ENCODE measurements at places on chromosomes 7 and 10. TPM values are rescaled to one million over a fixed set of nuclear protein-coding genes. Genes with fewer than 3 reads are reported as not detected.
A peak's percentile ranks its signal among the peaks of the same experiment; 100 is the strongest.

DNA sequence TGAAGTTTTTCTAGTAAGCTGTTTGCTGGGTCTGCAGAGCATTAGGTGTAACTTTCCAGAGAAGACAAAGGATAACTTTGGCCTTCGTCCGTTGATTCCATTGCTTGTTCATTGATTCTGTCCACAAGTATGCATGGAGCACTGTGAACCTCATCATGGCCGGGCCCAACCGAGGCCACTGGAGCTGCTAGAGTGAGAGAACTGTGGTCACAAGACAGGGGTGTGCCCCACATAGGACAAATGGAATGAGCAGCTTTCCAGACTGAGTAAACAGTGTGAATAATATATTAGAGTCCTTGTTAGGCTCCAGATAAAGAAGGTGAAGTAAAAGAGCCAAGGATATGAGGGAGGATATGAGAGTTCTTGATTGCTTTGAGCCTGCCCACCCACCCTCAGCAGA, 24.9 kb downstream of the MBL2 start:
- H3K27me3 ChIP-seq = no peaks in the 10 kb centered on the region
- no peaks in the 10 kb centered on the region for H3K4me1 ChIP-seq
- H3K27ac ChIP-seq = no peak overlapping the region
- no peak overlapping the region for H3K4me3 ChIP-seq
- no peaks in the 10 kb centered on the region for H3K36me3 ChIP-seq
- DNase-seq = no peak

- H3K27me3 ChIP-seq = no peaks in the 10 kb centered on the region
- H3K4me1 ChIP-seq = no peaks in the 10 kb centered on the region
- no peak overlapping the region for H3K4me3 ChIP-seq
- H3K36me3 ChIP-seq = no peaks in the 10 kb centered on the region
Observed at GRCh38 chr7:152853236-152853635, 93.7 kb downstream of the ACTR3B start.

GRCh38 chr10:113241599-113242360, 291.7 kb downstream of the TCF7L2 start:
- peaks cover 2% of the 10 kb centered on the region for H3K4me1 ChIP-seq
- peaks cover 26% of the 10 kb centered on the region for H3K27me3 ChIP-seq
- no peaks in the 10 kb centered on the region for H3K36me3 ChIP-seq
- no peak for DNase-seq

The MUC3A gene
- total RNA-seq = not detected

- H3K4me3 ChIP-seq = no peak overlapping the region
- H3K4me1 ChIP-seq = no peaks in the 10 kb centered on the region
- H3K27me3 ChIP-seq = no peaks in the 10 kb centered on the region
Observed at GRCh38 chr7:97513326-97513725, 218.6 kb upstream of the TAC1 start.

DNA sequence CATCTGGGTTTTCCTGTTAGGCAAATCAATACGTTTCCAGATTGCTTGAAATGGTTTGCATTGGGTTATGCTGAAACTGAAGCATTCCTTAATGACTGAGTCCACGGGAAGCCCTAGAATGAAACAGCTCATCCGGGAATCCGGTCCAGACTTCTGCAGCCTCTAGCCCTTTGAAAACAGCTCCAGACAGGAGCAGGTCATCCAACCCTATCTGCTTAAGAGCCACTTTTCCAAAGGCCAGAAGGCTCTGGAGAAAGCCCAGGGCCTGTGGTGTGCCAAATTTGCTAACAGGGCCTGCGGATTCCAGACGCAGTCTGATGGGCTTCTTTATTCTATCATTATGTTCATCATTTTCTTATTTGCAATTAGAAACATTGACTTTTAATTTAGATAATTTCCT, 265.4 kb downstream of the SKIDA1 start:
- no peak overlapping the region for H3K4me3 ChIP-seq
- DNase-seq = no peak
- peaks cover 2% of the 10 kb centered on the region for H3K27me3 ChIP-seq

The HPSE2 gene
- total RNA-seq = 0.14 TPM

GRCh38 chr10:61406242-61406641, 46.9 kb downstream of the TMEM26 start:
- H3K36me3 ChIP-seq = no peaks in the 10 kb centered on the region
- DNase-seq = no peak
- no peaks in the 10 kb centered on the region for H3K4me1 ChIP-seq
- H3K27ac ChIP-seq = no peak overlapping the region
- H3K4me3 ChIP-seq = no peak overlapping the region

DNA sequence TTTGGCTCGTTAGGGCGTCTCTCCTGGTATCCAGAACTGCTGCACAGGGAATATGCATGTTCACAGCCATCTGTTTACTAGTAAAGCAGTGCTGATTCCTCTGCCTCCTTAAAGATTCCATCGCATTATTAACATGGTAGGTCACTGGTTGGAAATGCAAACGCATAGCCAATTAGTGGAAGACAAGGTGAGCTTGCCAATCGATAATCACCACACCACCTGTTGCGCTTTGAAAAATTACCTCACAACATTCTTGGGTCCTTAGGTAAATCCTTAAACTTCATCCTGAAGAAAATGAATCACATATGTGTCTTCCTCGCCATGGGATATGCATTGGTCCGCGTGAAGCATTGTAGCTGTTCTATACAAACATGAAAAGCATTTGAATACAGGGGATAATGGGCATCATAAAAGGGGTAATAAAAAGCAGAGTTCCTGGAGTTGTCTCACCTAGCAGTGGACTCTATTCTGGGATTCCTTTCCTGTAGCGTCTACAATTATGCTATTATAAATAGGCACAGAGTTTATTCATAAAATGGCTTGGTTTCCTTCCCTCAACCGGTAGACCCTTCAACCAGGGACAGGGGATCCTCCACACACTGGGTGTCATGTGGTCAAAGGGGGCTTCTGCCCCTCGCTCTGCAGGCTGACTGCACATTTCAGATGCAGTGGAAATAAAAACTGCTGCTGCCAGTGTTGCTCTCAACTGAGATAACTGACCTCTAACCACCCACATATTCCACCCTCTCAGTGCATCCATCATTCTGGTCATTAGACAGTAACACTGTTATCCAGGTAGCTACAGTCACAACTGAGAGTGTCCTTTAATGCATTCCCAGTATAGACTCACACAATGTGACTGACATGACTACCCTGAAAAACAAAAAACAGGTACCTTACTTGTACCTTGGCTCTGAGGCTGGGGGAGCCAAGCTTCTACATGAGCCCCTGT, 389.2 kb upstream of the NFE2L3 start:
- H3K27me3 ChIP-seq = no peaks in the 10 kb centered on the region
- no peaks in the 10 kb centered on the region for H3K4me1 ChIP-seq
- DNase-seq = no peak
- H3K4me3 ChIP-seq = no peak overlapping the region

DNA sequence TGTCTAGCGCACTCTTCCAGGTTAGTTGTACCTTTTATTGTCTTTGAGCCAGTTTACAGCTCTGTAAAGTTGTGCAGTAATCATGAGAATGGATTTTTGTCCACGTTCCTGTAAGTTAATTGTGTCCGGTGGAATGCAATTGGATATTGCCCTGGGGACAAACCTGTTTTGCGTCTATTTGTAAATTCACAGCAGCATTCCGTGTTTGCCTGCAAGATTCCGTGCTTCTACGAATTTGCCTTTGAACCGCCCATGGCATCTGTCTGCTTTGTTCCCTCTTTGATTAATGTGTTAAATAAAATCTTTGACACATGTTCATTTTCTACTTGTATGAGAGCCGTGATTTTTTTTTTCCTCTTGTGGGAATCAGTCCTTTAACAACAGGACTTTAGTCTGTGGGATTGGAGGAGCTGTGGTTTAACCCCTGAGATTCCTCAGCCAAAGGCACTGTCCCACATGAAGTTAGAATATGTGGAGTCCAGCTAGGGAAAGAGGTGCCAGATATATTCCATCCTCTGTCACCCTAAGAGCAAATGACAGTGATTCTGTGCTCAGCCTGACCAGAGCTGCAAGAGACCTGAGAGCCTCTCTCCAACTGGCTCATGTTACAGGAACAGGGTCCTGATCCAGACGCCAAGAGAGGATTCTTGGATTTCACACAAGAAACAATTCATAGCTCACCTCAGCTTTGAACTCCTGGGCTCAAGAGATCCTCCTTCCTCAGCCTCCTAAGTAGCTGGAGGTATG, 126.3 kb downstream of the COL26A1 start:
- no peak overlapping the region for H3K27ac ChIP-seq
- DNase-seq = no peak
- no peaks in the 10 kb centered on the region for H3K36me3 ChIP-seq
- H3K27me3 ChIP-seq = peaks cover 2% of the 10 kb centered on the region
- no peaks in the 10 kb centered on the region for H3K4me1 ChIP-seq

The GOLGA7B gene
- total RNA-seq = 10.8 TPM

- H3K4me1 ChIP-seq = peaks cover 39% of the 10 kb centered on the region
- DNase-seq = peak; percentile 68
- no peaks in the 10 kb centered on the region for H3K27me3 ChIP-seq
- H3K4me3 ChIP-seq = peak overlapping the region; percentile 89
- peak overlapping the region; percentile 85 for H3K27ac ChIP-seq
Observed at GRCh38 chr7:37352974-37353948, 95.4 kb downstream of the ELMO1 start.

DNA sequence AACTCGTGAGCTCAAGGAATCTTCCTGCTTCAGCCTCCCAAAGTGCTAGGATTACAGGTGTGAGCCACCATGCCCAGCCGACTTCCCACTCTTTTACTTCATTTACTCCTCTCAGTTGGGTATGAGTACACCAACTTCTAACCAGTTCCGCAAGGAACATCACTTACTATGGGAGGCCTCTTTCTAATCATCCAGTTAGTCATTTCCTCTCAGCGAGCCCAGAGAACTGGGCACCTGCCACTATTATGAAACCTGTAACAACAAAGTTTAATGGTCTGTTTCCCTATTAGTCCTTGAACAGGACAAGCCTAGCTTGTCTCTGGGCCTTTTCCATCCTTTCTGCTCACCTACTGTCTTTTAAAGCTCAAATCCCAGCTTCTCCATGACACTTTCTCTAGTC, 88.8 kb downstream of the DNMBP start:
- H3K4me3 ChIP-seq = no peak overlapping the region
- H3K36me3 ChIP-seq = peaks cover 14% of the 10 kb centered on the region
- H3K4me1 ChIP-seq = peaks cover 5% of the 10 kb centered on the region
- no peak overlapping the region for H3K27ac ChIP-seq
- no peaks in the 10 kb centered on the region for H3K27me3 ChIP-seq

The NPFFR1 gene
- total RNA-seq = 0.03 TPM

DNA sequence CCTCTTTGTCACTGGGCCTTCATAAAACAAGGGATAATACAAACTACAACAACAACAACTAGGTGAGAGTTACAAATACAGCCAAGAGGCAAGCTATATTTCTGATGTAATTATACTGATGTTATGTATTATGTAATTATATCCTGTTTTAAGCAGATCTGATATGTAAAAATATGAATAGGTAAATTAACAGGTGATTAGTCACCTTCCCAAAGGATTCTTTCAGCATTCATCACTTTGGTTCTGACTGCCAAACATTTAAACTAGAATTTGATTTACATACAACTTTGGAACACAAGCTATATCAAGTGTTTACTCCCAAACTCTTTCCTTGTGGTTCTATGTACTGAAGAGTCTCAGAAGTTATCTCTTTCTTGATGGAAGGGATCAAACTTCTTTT, 53.7 kb downstream of the BEND7 start:
- H3K4me3 ChIP-seq = no peak overlapping the region
- H3K4me1 ChIP-seq = no peaks in the 10 kb centered on the region
- no peak overlapping the region for H3K27ac ChIP-seq
- no peaks in the 10 kb centered on the region for H3K36me3 ChIP-seq
- no peak for DNase-seq

The LRRC17 gene
- total RNA-seq = not detected

- no peaks in the 10 kb centered on the region for H3K4me1 ChIP-seq
- no peak overlapping the region for H3K27ac ChIP-seq
- H3K4me3 ChIP-seq = no peak overlapping the region
- no peaks in the 10 kb centered on the region for H3K27me3 ChIP-seq
- no peaks in the 10 kb centered on the region for H3K36me3 ChIP-seq
Observed at GRCh38 chr7:121595758-121596696, 199.9 kb upstream of the FAM3C start.

- no peaks in the 10 kb centered on the region for H3K27me3 ChIP-seq
- peak overlapping the region; percentile 80 for H3K4me3 ChIP-seq
- peak overlapping the region; percentile 12 for H3K27ac ChIP-seq
- peaks cover 69% of the 10 kb centered on the region for H3K4me1 ChIP-seq
- DNase-seq = no peak
- peaks cover 27% of the 10 kb centered on the region for H3K36me3 ChIP-seq
Observed at GRCh38 chr10:80484243-80484642, 30.1 kb downstream of the TSPAN14 start.

DNA sequence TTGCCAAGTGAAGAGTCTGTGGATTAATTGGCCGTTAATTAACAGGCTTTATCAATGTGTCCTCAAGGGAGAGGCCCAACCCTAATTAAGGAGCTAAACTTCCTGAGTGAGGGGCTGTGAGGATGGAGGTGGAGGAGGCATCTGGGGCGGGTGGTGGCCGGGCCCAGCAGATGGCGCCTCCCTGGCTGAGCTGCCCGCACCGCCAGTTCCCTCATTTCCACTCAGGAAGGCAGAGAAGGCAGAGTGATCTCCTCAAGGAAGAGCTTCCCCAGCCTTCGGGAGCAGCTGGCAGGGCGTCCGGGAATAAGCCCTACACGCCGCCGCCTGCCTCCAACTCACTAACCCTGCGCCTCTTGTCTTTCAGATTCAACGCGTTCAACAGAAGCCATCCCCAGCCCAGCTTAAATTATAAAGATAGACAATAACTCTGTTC, 112.2 kb downstream of the CYTH3 start:
- H3K27me3 ChIP-seq = no peaks in the 10 kb centered on the region
- DNase-seq = no peak
- peaks cover 12% of the 10 kb centered on the region for H3K36me3 ChIP-seq
- peaks cover 13% of the 10 kb centered on the region for H3K4me1 ChIP-seq

DNA sequence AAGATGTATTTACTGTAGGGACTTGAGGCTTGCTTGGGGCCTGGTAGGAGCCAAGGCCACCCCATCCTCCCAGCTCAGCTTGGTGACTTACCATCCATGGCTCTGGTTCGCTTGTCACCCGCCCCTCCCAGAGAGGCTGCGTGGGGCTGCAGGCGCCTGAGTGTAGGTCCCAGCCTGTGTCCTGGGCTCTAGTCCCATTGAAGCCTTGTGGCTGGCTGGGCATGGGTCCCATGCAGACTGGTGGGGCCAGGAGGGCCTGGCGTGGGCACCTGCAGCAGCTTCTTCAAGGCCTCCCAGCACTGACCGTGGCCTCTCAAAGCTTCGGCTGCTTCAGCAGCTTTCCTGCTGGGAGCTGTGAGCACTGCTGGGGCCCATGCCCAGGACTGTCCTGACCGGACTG, 118.1 kb downstream of the INPP5A start:
- H3K27me3 ChIP-seq = no peaks in the 10 kb centered on the region
- H3K36me3 ChIP-seq = no peaks in the 10 kb centered on the region
- H3K4me3 ChIP-seq = no peak overlapping the region
- no peak overlapping the region for H3K27ac ChIP-seq
- no peaks in the 10 kb centered on the region for H3K4me1 ChIP-seq
- DNase-seq = no peak

GRCh38 chr7:133310232-133310862, 57.5 kb downstream of the EXOC4 start:
- H3K36me3 ChIP-seq = peaks cover 47% of the 10 kb centered on the region
- peaks cover 12% of the 10 kb centered on the region for H3K4me1 ChIP-seq

GRCh38 chr7:55534262-55534915, 37.9 kb downstream of the VOPP1 start:
- peak overlapping the region; percentile 93 for H3K27ac ChIP-seq
- no peaks in the 10 kb centered on the region for H3K27me3 ChIP-seq
- DNase-seq = peak; percentile 53
- H3K36me3 ChIP-seq = peaks cover 11% of the 10 kb centered on the region

Data from activated naive CD8-positive, alpha-beta T cell treated with anti-CD3 and anti-CD28 coated beads, Interleukin-2, amount 10 ng/mL, durations not matched to agents 7 days and 5 days (primary cell).